ENCODE measurements at places on chromosomes 2 and 18. TPM values are rescaled to one million over a fixed set of nuclear protein-coding genes. Genes with fewer than 3 reads are reported as not detected.

Gene LPIN1
- 17.6 TPM for polyA plus RNA-seq

Gene COPS8
- 36.4 TPM for polyA plus RNA-seq

Gene ASTL
- polyA plus RNA-seq, result not detected

Gene PNPT1
- polyA plus RNA-seq, result 9.5 TPM

Gene UGT1A3
- polyA plus RNA-seq, result not detected

Gene CFAP65
- polyA plus RNA-seq, result not detected

Gene CTNNA2
- not detected for polyA plus RNA-seq

Gene AOX1
- polyA plus RNA-seq, result not detected

Gene SERPINB3
- not detected for polyA plus RNA-seq

Gene POTEC
- polyA plus RNA-seq, result not detected

Gene PLCL1
- 0.69 TPM for polyA plus RNA-seq

Gene CGREF1
- polyA plus RNA-seq, result not detected

Gene TPO
- polyA plus RNA-seq, result not detected

Gene DHRS9
- polyA plus RNA-seq, result 12.9 TPM

Measured in CD14-positive monocyte (primary cell).